ENCODE measurements at places on chromosomes 3 and 15. TPM values are rescaled to one million over a fixed set of nuclear protein-coding genes. Genes with fewer than 3 reads are reported as not detected.

DNA sequence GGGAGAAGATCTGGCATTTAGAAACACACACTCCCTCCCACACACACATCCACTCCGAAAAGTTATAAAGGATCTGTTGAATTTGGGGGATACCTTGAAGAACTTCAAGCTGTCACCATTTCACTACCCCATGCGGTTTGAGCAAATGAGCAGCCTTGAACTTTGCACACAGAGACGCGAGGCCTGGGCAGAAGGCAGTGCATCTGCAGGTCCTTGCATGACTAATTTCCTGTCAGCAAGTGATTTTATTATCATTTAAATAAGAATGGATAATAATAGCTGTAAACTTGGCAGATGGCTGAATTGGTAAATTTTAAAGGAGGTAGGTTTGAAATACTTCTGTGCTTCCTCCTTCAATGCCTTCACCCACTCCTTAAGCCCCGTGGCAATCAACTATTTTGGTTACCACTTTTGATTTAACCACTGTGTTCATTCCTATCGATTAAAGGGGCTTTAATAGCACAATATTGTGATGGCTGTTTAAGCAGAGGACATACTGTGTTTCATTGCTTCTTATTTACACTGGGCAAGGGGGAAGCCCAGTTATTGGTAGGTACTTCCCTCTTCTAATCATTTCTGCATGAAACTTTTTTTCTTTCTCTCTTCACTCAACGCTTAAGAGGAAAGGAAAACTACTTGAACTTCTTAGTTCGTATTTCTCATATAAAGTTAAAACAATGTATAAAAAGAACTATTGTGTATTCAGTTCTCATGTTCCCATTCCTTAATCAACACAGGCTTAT lies 108.1 kb downstream of the ROBO2 start:
- DNase-seq, result peak; percentile 15

GNAT1 gene
- total RNA-seq, result not detected

GRCh38 chr3:112467539-112467938 lies 31.7 kb downstream of the BTLA start:
- DNase-seq, result no peak

- peak; percentile 76 for DNase-seq
Observed at GRCh38 chr3:188369526-188369925, 215.6 kb downstream of the LPP start.

DNA sequence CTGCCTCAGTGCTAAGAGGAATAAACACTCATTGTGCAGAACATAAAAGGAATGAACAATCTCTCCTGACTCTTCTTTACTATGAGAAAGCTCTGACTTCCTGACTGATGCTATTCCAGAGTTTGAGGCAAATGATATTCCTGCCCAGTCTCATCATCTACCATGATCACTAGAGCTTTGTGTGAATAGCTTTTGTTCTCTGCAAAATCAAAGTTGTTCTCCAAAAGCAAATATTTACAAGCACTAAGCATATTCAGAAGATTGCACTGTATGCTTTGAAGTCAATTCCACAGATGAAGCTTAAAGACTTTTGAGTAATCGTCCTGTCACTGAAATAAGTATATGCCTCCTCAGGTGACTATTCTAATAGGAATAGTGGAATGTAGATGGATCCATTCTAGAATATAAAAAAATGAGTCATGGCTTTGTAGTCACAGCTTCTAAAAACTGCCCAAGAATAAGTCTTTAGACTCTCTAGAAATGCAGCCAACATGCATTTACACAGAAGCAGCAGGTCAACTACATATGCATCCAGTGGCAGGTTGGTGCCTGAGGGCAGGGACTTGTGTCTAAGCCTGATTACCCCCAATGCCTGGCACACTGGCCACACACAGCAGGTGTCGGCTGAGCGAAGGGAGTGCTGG lies 34.6 kb downstream of the TNFAIP8L3 start:
- no peak for DNase-seq

GRCh38 chr3:9776896-9777693 lies 7.3 kb upstream of the CAMK1 start:
- no peak for DNase-seq

Data from lung microvascular endothelial cell (primary cell).